ENCODE measurements at places on chromosomes 1 and 21.

DNA sequence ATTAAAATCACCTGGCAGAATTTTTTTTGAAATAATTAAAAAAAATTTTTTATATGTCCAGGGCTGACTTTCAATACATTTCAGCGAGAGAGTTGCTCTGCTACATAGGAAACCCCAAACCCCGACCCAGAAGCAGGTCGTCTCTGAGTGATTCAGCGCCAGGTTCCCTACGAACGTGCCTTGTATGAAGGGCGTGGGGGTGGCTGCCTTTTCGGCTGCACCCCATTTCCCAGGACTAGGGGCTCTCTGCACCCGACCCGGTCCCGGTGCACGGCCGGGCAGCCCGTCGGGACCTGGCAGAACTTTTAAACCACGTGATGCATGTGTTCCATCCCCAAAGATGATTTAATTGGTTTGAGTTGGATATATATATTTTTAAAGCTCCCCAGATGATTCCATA lies 15.8 kb upstream of the SCYL3 start:
- DNase-seq, result no peak

DNA sequence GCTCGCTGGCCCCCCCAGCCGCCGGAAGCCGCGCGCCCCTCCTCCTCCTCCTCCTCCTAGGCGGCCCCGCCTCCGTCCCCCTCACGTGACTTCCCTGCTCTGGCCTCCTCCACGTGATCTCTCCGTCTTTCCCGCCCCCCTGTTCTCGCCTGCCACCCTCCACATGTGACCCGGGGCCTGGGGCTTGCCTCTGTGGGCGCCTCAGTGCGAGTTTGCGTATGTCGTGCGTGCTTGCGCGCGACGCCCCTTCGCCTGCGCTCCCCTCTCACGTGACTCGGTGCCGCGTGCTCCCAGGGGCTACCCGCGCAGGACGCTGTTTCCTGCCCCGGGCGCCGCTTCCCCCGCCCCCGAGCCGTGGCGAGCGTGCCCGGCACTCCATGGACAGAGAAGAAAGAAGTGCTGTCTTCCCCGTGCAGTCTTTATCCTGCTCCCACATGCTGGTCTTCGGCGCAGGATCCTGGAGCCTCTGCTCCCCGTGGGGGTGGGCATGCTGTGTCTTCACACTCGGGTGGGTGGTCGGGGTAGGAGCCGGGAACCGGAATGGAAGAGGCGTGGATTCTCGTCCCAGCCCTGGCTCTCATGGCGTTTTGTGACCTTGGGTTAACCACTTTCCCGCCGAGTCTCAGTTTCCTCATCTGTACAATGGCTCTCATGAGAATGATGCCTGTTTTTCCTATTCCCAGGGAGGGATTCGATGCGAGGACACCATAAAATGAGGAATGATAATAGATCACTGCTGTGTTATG lies 431 bp upstream of the UBE2Q1 start:
- DNase-seq, result peak; percentile 100

DNA sequence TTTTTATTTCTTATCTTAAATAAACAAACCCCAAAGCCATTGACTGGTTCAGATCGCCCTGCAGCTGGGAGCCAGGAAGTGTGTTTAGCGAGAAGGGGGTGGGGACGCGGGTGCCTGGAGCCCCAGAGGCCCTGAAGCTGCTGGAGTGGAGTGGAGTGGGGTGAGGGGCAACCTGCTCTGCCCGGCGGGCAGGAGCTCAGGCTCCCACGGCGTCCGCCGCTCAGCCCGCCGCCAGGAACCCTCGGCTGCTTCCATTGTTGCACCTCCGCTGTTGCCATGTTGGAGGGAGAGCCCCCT lies 673 bp downstream of the PIK3C2B start:
- peak; percentile 71 for DNase-seq

DNA sequence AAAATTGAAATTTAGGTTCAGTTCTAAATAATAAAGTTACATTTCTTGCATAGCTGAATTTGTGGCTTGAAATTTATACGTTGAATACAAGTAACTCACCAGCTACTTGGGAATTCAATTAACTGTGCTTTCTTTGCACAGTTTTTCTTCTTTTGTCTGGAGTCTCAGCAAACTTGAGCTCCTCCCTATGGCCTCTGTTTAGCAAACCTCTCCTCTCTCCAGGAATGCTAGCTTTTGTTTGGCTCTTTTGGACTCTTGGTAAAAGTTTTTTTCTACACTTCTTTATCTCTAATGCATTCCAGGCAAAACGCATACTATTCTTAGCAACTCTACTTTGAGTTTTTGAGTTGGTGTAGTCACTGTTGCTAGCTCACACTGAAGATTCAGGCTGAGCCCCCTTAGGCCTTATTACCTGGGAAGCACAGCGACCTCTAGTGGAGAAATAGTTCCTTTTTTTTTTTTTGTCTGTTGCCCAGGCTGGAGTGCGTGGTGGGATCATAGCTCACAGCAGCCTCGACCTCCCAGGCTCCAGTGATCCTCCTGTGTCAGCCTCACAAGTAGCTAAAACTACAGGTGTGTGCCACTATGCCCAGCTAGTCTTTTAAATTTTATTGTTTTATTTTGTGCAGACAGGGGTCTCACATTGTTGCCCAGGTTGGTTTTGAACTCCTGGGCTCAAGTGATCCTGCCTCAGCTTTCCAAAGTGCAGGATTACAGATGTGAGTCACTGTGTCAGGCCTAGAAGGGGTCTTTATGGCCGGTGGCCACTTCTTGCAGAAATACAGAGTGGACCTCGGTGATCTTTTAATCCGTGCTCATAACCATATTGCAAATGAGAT lies 61.7 kb downstream of the CASQ2 start:
- peak; percentile 6 for DNase-seq

GRCh38 chr1:221979444-221980032 lies 237.6 kb upstream of the DUSP10 start:
- DNase-seq, result no peak

GRCh38 chr21:25772686-25773085 lies 37.9 kb downstream of the GABPA start:
- no peak for DNase-seq

DNA sequence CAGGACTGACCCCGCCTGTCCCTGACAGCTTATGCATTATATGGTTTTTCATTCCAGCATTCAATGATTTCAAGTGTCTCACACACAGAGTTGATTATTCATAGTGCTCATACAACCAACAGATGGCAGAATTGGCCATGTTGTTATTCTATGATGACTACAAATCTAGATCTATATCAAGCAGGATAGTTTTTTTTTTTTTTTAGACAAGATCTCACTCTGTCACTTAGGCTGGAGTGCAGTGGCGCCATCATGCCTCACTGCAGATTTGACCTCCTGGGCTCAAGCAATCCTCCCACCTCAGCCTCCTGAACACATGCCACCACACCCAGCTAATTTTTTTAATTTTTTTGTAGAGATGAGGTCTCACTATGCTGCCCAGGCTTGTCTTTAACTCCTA lies 40.1 kb upstream of the LRRC8D start:
- peak; percentile 41 for DNase-seq

- no peak for DNase-seq
These were observed 73.5 kb downstream of the SIK1 start for GRCh38 chr21:43353282-43354025.

DNA sequence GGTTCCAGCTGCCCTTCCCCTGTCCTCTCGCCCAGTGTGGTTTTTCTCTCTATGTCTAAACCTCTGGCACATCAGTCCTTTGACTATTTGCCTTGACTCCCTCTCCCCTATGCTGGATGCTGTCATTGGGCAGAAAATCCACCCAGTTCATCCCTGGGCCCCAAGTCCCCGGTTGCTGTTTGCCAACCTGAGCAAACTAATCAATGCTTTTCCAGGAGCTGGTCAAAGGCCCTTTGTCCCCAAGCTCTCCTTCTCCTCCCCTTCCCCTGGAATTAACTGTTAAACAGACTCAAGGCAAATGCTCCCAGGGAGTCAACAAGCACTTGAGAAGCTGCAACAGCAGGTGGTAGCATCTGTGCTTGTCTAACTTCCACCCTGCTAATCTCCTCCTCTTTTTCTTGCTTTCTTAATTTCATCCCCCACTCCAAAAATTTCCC lies 102.7 kb downstream of the LMX1A start:
- no peak for DNase-seq

GRCh38 chr1:208235982-208236761 lies 8.0 kb downstream of the PLXNA2 start:
- DNase-seq, result peak; percentile 10

DNA sequence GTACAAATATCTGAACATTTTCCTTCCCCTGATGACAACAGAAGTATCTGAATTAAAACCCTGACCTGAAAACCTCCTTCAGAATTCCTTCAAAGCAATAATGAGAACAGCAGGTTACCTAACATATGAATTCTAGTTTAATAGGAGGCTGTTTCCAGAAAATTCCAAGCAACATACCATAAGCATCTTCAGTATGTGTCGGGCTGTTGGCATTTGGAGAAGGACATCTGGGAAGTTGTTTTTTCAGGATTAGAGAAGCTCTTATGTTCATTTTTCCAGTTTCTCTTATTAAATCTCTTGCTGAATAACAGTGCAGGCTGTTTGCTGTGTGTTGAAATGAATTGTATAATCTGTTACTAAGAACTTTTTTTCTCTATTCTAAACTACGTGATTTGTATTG lies 101.5 kb downstream of the PLA2G4A start:
- no peak for DNase-seq

DNA sequence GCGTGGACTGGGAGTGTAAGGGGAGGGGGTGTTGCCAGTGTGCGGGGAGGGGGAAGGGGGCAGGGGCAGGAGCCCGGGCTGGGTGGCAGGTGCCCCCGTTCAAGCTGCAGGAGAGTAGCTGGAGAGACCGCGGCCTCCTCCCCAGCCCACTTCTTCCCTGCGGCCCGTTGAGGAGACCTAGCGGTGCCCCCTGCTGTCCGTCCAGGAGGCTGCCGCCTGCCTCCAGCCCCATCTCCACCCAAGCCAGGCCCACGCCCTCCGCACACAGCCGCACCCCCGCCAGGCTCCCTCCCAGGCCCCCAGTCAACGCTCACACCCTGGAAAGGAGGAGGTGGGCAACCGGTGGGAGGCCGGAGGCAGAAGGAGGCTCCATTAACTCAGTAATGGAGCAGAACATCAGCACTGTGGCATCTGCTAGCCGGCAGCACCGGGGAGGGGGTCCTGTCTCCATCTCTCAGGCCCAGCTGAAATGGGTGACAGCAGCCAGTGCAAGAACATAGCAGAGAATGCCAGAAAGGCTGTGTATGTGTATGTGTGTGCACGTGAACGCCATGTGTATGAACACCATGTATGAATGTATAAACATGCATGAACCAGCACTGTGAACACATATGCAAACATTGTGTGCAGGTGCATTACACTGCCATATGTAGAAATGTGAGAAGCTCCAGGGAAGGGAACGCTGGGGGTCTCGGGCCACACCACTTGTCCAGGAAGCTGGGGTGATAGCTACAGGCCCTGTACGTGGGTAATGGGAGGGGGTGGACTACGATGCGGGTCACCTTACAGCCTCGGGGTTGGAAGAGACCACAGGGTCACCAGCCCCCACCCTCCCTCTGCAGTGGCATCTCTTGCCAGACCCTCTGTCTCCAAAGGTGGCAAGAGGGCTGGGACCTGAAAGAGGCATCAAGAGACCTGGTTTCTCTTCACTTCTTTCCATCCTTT lies 84.6 kb downstream of the SYT2 start:
- DNase-seq, result peak; percentile 73

DNA sequence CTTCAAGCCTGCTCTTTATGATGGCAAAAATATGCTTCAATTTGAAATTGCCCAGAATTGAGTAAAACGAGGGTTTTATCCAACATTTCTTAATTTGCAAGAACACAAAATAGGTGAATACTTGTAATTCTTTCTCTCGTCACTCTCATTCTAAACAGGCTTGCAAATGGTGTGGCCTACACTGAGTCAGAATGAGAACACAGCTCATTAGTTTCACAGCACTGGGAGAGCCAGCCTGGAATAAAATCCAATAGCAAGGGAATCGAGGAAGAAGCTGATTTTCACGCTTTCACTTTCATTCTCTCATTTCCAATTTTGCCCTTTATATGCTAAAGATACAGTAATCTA lies 537.5 kb downstream of the LTN1 start:
- no peak for DNase-seq

GRCh38 chr1:160282807-160283206 lies 2.1 kb downstream of the PEX19 start:
- DNase-seq, result no peak

- peak; percentile 25 for DNase-seq
These were observed 205.6 kb upstream of the GJB5 start for GRCh38 chr1:34549199-34549598.

GRCh38 chr1:11858968-11859871 lies 475 bp upstream of the NPPB start:
- DNase-seq, result peak; percentile 73

DNA sequence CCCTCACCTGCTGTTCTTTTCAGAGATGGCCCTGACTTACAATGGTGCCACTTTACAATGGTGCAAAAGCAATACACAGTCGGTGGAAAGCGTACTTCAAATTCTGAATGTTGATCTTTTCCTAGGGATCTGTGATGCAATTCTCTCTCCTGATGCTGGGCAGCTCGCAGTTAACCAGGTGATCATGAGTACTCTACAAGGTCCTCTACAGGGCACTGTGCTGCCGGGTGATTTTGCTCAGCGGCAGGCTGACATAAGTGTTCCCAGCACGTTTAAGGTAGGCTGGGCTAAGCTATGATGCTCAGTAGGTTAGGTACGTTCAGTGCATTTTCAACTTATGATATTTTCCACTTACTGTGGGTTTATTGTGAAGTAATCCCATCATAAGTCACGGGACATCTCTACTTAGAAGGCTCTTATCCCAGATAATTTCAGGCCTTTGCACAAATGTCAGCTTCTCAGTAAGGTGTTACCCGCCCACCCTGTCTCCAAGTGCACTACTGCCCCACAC lies 126.5 kb downstream of the KCNN3 start:
- no peak for DNase-seq

DNA sequence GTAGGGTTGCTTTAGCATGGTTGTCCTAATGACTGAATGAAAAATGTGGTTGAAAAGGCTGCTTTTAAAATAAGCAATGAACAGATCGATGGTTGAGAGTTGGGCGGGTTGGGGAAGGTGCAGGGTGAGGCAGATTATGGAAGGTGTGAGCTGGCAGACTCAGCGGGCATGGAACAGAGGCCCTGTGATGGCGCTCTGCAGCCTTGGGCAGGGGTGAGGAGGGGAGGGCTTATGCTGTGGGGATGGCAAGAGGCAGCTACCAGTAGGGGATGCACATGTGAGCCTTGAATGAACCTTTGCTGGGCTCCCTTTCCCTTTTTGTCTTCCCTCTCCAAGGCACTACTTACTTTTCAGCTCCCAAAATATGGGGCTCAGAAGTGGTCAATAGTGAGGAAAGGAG lies 30.9 kb downstream of the ATP1B1 start:
- DNase-seq, result no peak

DNA sequence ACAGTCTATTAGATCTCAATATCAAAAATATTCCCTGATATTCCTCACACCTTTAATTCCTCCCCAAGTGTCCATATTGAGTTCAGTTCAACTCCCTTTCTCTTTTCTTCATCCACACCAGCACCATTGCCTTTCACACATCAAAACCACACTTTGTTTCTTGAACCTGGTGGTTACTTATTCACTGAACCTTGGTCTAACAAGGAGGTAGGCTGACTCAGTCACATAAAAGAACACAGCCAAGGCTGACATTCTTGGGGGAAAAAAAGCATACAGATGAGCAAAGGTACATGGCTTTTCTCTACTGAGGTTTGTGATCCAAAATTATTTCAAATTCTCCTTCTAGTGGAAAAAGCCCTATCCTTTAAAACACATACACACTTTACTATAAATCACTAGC lies 131.7 kb upstream of the USH2A start:
- no peak for DNase-seq

GRCh38 chr1:35660581-35661473 lies 19.5 kb upstream of the PSMB2 start:
- no peak for DNase-seq

- DNase-seq, result no peak
These were observed 44.7 kb downstream of the PLEKHA6 start for GRCh38 chr1:204314893-204315658.

GRCh38 chr1:159132271-159132881 lies 39.0 kb upstream of the CADM3 start:
- DNase-seq, result peak; percentile 84

All from stimulated activated CD4-positive, alpha-beta T cell treated with anti-CD3 and anti-CD28 coated beads, Interleukin-15, amount 100 ng/mL, for 24 hours (primary cell).